RCC 7860 (cell line): ENCODE measurements at places on chromosomes 16 and 17.

DNA sequence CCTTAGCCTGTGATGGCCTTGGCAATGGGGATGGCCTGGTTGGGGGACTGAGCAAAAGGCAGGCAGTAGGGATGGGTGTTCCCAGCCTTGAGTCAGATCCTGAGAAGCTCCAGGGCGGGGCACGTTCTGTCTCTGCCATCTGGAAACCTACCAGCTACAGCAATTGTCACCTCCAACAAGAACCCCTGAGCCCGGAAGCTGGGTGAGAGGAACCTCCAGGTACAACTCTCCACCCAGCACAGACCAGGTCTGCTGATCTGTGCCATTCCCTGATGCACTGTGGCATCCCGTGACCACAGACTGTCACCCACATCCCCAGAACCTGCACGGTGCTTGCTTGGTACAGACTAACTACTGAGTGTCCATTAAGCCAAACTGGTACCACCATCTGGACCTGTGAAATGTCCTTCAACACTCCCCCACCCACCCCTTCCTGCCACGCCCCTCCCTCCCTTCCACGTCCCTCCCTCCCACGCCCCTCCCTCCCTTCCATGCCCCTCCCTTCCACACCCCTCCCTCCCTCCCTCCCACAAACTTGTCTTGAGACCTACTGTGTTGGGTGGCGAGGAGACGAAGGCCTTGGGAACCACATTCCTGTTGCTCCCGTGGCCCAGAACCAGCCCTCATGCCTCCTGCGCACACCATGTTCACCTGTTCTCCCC lies 16.6 kb downstream of the MYO15B start:
- DNase-seq = no peak

DNA sequence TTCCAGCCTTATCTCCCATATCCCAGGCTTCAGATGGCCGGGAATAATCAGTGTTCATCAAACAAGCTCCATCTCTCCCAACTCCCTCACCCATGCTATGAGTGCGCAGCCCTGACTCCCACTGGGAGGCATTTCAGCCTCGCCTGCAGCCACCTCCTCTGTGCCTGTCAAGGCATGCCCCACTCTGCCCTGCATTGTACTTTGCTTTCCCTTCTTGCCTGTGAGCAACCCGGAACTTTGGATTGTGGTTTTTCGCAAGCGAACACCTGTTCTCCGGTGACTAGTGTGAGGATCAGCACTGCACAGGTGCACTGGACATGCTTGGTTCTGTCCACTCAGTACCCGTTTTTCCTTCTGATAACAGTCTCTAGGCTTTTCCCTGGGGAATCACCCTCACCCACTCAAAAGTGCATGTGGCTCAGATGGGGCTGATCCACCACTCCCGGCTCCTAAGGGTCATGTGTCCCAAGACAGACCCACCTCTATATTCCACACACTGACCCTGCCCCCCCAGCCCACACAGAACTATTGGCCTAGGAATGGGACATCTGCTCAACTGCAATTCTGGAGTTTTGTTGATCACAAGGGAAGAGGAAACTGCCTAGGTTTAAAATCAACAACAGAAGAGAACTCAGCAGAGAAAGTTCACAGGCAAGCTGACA lies 9.1 kb downstream of the CHST6 start:
- DNase-seq = no peak

DNA sequence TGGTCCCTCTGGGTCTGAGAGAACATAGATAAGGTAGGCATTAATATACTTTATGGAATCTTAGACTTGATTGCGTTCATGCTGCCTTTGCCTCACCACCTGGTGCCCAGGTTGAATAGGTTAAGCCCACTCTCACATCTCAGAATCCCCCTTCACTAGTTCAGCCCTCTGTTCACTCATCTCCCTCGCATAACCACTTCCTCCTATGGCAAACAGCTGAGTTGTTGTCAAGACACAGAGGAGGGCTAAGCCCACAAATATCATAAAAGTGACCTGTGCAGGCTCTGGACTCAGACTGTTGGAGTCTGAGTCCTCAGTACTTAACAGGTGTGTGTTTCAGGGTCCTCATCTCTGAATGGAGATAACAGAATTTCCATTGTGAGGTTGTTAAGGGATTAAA lies 55.7 kb downstream of the GOSR1 start:
- DNase-seq = no peak

DNA sequence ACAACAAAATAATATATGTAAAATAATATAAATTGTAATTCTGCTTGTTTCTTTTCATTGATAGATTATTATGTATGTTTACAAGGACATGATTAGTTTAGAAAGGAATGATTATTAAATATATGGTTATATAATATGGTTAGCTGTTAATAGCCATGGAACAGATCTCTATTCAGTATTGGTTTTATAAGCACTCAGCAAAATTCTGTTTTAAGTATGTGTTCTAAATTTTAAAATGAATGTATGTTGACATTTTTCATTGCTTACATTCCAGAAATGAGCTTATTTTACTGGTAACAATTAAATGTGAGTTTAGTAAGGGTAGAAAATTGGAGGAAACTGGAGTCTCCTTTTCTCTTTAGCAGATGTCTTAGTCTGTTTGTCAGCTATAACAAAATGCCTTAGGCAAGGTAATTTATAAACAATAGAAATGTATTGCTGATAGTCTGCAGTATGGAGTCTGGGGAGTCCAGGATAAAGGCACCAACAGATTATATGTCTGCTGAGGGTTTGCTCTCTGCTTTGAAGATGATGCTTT lies 45.4 kb downstream of the NFAT5 start:
- DNase-seq = no peak

GRCh38 chr16:1020591-1020990 lies 39.0 kb downstream of the SOX8 start:
- no peak for DNase-seq

DNA sequence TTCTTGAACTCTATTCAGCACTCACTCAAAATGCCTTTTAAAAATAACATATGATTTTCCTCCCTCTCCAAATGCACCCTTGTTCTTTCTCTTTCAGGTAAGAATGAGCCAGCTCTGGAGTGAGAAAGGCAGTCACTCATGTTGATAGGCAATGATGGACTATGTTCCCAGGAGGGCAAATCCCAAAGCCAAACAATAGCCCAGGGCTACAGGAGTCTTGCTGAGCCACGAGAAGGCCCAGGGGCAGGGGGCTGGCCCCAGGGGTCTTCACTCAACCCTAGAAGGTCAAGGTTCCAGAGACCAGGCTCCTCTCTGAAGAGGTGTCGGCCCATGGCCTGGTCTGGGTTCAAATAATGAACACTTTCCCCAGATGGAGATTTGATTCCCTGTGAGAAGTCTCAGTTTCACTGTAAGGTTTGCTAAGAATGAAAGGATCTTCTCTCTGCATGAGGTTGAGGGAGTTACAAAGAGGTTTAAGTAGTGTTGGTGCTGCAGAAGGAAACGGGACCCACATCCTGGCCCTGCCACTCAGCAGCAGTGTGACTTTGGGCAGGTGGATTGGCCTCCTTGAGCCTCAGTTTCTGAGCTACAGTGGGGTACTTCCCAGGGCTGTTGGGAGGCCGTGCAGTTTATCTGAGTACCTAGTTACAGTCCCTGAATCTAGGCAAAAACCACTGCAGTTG lies 49.0 kb downstream of the RTN4RL1 start:
- DNase-seq = no peak

DNA sequence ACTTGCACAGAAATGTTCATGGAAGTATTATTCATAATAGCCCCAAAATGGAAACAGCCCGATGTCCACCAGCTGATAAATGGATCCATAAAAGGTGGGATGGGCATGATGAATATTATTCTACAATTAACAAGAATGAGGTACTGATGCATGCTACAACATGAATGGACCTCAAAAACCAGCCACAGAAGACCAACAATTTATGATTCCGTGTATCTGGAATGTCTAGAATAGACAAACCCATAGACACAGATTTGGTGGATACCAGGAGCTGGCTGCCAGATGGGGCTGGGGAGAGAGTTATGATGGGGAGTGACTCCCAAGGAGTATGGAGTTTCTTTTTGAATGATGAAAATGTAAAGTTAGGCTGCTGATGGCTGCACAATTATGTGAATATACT lies 10.8 kb upstream of the NAGLU start:
- DNase-seq = no peak

- peak; percentile 6 for DNase-seq
Observed at GRCh38 chr17:16418685-16419068, 3.3 kb downstream of the TRPV2 start.

- DNase-seq = no peak
Observed at GRCh38 chr16:89074803-89075688, 18.6 kb upstream of the ACSF3 start.

- DNase-seq = no peak
Observed at GRCh38 chr16:84371553-84371865, 3.2 kb downstream of the ATP2C2 start.

GRCh38 chr17:19388791-19389785 lies 2.1 kb upstream of the MFAP4 start:
- DNase-seq = no peak

DNA sequence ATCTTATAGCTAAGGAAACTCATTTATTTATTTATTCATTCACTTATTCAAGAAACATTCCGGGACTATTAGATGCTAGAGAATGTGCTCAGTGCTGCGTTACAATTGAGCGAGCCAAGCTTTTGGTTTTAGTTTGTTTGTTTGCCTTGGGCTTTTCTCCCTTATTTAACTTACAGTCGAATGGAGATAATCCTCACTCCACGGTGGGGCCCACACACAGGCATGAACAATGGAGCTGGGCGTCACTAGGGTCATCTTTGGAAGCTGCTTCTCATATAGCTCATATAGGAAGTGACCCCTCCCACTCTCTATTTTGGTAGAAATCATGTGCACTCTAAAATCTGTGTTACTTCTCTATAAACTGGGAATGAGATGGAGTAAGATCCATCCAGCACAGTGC lies 210.0 kb downstream of the TMEM114 start:
- no peak for DNase-seq

GRCh38 chr17:67262435-67263117 lies 17.6 kb upstream of the HELZ start:
- no peak for DNase-seq

- no peak for DNase-seq
Observed at GRCh38 chr16:21277927-21278706, at the start of gene CRYM. TSS of gene CRYM (minus strand) at chr16:21278290. CDS start at chr16:21278251, 39 bp downstream.
